ENCODE measurements at places on chromosomes 5 and 9. TPM values are rescaled to one million over a fixed set of nuclear protein-coding genes. Genes with fewer than 3 reads are reported as not detected.
A peak's percentile ranks its signal among the peaks of the same experiment; 100 is the strongest.

DNA sequence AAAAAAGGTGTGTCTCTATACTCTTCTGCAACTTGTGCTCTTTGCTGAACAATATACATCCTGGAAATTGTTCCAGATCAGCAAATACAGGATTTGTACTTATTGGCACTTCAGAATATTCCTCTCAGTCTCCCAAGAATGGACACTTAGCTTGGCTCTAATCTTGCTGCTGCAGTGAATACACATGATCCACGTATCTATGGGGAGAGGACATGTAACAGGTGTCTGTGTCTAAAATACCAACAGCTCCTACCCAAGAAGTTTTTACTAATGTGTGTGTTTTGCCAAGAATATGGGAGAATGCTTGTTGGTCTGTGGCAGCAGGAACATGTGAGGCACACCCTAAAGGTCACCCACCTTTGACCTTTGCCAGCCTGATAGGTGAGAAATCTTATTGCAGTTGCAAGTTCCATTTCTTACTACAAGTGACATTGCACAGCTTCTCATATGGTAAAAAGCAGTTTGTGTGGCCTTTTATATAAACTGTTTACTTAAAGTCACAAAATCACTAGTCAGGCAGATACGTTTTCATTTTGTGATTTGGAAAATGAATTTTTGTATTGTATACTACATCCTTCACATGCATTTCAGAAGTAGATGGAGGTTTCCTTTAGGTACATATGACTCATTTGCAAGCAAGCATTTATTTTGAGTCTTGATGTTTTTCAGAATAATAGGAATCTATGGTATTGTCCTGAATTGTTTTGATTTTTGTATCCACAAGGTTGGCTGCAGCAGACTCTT lies 35.8 kb downstream of the PHF2 start:
- no peak for DNase-seq
- no peaks in the 10 kb centered on the region for H3K4me1 ChIP-seq
- no peaks in the 10 kb centered on the region for H3K27me3 ChIP-seq
- no peak overlapping the region for H3K27ac ChIP-seq
- H3K4me3 ChIP-seq: no peak overlapping the region

GRCh38 chr5:114418176-114419066 lies 56.6 kb downstream of the KCNN2 start:
- H3K4me1 ChIP-seq: no peaks in the 10 kb centered on the region
- no peaks in the 10 kb centered on the region for H3K36me3 ChIP-seq
- no peaks in the 10 kb centered on the region for H3K27me3 ChIP-seq
- DNase-seq: no peak
- H3K27ac ChIP-seq: no peak overlapping the region
- no peak overlapping the region for H3K4me3 ChIP-seq

Gene RAPGEF1
- 145 TPM for total RNA-seq

DNA sequence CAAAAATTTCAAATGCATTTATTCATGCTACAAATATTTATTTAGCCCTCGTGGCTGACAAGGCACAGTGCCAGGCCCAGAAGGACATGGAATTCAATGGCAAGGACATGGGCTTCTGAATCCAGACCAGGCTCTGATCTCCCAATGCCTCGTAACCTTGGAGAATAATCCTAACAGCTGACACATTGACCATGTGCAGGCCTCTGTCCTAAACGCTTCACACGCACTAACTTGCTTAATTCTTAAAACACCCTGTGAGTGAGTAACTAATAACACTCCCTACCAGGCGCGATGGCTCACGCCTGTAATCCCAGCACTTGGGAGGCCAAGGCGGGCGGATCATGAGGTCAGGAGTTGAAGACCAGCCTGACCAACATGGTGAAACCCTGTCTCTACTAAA lies 33.2 kb downstream of the MYO10 start:
- no peaks in the 10 kb centered on the region for H3K4me1 ChIP-seq
- no peaks in the 10 kb centered on the region for H3K27me3 ChIP-seq

Gene ADGRD2
- not detected for total RNA-seq

DNA sequence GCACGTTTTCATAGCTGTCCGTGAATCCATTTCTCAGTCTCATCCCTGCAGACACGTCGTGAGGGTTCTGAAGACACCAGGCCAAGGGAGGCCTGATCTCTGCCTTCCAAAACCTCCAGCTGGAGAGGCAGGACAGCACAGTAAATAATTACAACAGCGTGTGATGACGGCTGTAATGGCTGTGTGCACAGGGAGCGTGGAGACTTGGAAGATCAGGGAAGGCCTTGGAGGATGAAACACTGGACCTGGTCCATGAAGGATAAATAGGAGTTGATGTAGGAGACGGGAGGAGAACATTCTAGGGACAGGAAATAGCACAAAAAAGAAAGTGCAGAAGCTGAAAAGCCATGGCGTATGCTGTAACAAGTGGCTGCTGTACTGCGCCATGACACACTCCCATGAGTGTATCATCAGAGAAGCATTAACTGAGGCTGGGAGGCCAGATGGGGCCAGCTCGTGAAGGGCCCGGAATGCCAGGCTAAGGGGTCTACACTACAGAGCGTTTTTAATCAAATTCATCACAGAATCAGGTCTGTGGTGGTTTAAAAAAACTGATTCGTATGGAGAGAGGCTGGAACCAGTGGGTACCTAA lies 97.2 kb downstream of the CRB2 start:
- H3K4me1 ChIP-seq: no peaks in the 10 kb centered on the region
- no peak for DNase-seq
- no peak overlapping the region for H3K4me3 ChIP-seq
- H3K27me3 ChIP-seq: no peaks in the 10 kb centered on the region

- H3K27ac ChIP-seq: no peak overlapping the region
- H3K36me3 ChIP-seq: no peaks in the 10 kb centered on the region
- DNase-seq: no peak
- H3K4me3 ChIP-seq: no peak overlapping the region
- no peaks in the 10 kb centered on the region for H3K27me3 ChIP-seq
- no peaks in the 10 kb centered on the region for H3K4me1 ChIP-seq
Measured at GRCh38 chr9:88773627-88774244, 217.5 kb upstream of the S1PR3 start.

GRCh38 chr5:124986170-124986569 lies 239.7 kb upstream of the ZNF608 start:
- no peaks in the 10 kb centered on the region for H3K36me3 ChIP-seq
- DNase-seq: no peak
- no peaks in the 10 kb centered on the region for H3K27me3 ChIP-seq
- no peak overlapping the region for H3K27ac ChIP-seq
- H3K4me3 ChIP-seq: no peak overlapping the region

Gene CTXN3
- not detected for total RNA-seq

- no peaks in the 10 kb centered on the region for H3K27me3 ChIP-seq
- no peak overlapping the region for H3K4me3 ChIP-seq
- H3K27ac ChIP-seq: no peak overlapping the region
- H3K36me3 ChIP-seq: no peaks in the 10 kb centered on the region
- no peak for DNase-seq
Measured at GRCh38 chr5:69170495-69170894, 3.5 kb downstream of the CCNB1 start.

Gene RAD50
- 48.3 TPM for total RNA-seq

- peak overlapping the region; percentile 34 for H3K4me3 ChIP-seq
- no peaks in the 10 kb centered on the region for H3K36me3 ChIP-seq
- peaks cover 69% of the 10 kb centered on the region for H3K27me3 ChIP-seq
- no peak for DNase-seq
- peaks cover 15% of the 10 kb centered on the region for H3K4me1 ChIP-seq
Measured at GRCh38 chr5:88675168-88675707, 207.7 kb downstream of the MEF2C start.

GRCh38 chr5:44774279-44774880 lies 34.4 kb upstream of the MRPS30 start:
- no peaks in the 10 kb centered on the region for H3K36me3 ChIP-seq
- DNase-seq: peak; percentile 19
- H3K4me1 ChIP-seq: no peaks in the 10 kb centered on the region
- no peak overlapping the region for H3K4me3 ChIP-seq

DNA sequence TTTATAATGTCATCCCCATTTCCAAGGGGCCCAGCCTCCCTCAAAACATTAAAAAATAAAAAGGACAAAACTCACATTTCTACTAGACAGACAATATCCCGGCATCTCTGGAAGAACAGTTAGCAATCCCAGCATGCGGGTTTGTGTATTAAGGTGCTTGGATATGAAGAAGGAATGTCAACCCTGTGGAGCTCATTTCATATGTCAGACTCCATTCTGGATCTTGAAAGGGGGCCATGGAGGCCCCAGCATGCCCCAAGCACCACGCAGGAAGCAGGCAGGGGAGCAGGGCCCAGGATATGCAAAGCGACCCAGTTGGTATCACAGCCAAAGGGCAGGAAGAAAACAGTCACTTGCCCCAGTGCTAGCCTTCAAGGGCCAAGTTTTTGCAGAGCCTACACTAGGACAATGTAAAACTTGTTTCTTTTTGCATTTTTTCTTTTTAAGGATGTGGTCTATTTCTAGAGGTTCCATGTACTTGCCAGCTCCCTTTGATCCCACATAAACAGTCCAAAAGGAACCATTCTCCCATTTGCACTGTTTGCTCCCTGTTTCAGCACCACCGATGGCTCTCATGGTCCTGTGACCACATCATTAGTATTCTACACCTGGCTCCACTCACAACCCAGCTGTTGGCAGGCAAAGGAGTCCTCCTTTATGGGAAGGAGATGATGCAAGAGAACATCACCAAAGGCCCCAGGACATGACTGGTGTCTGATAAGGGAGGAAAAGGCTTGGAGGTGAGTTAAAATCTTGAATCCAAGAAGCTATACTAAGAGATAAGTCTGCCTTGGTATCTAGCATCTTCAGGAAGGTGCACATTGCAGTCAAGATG lies 58.3 kb downstream of the FGF1 start:
- no peak overlapping the region for H3K27ac ChIP-seq
- no peak overlapping the region for H3K4me3 ChIP-seq
- H3K4me1 ChIP-seq: no peaks in the 10 kb centered on the region

DNA sequence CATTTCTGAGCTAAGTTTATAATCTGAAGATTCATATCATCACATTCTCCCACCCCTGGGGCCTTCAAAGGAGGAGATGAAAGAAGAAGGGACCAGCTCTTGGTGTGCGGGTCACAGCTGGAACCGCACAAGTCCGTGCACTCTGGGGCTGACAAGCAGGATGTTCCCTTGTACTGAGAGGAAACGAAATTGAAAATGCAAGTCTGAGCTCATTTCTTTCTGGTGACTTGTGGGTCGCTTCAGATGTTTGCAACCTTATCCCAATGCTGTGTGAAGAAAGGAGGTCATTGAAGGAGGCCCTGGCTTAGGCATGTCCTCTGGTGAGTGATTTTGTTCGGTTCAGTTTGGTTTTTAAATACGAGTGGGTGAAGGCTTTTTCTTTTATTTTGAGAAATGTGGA lies 59.6 kb downstream of the C9orf152 start:
- H3K36me3 ChIP-seq: no peaks in the 10 kb centered on the region
- peak overlapping the region; percentile 60 for H3K4me3 ChIP-seq
- H3K27me3 ChIP-seq: no peaks in the 10 kb centered on the region
- DNase-seq: no peak
- peak overlapping the region; percentile 38 for H3K27ac ChIP-seq

GRCh38 chr9:16367605-16368231 lies 502.8 kb downstream of the BNC2 start:
- DNase-seq: no peak
- no peak overlapping the region for H3K4me3 ChIP-seq

Gene STKLD1
- 0.91 TPM for total RNA-seq

Gene MORN5
- not detected for total RNA-seq

- no peak overlapping the region for H3K27ac ChIP-seq
- H3K36me3 ChIP-seq: peaks cover 38% of the 10 kb centered on the region
- peaks cover 75% of the 10 kb centered on the region for H3K4me1 ChIP-seq
- H3K4me3 ChIP-seq: no peak overlapping the region
- no peak for DNase-seq
- H3K27me3 ChIP-seq: no peaks in the 10 kb centered on the region
Measured at GRCh38 chr9:97908705-97909104, 13.6 kb downstream of the TRMO start.

DNA sequence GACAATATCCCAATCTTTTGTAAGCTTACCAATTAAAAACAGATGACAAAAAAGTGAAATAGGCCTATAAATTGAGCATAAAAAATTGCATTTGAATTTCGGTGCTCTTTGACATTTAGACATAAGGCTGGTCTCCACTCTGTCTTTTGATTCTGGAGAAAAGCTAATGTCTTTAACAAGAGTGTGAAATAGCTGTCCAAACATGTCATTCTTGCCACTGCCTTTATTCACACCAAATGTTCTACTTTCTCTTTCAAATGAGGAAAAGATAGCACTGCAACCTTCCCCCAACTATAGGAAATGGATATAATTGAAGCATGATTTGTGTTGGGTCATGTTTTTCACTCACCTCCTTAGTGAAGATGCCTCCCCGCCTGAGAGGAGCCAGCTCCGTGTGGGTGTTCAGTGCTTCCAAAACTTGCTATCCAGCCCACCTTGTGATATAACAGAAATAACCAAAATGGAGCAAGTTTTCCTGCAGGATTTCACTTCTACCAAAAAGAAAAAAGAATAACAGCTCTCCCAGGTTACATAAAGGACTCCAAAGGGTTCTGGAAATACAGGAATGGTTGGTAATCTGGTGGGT lies 55.2 kb upstream of the STK32A start:
- H3K36me3 ChIP-seq: no peaks in the 10 kb centered on the region
- DNase-seq: no peak
- H3K4me3 ChIP-seq: no peak overlapping the region

DNA sequence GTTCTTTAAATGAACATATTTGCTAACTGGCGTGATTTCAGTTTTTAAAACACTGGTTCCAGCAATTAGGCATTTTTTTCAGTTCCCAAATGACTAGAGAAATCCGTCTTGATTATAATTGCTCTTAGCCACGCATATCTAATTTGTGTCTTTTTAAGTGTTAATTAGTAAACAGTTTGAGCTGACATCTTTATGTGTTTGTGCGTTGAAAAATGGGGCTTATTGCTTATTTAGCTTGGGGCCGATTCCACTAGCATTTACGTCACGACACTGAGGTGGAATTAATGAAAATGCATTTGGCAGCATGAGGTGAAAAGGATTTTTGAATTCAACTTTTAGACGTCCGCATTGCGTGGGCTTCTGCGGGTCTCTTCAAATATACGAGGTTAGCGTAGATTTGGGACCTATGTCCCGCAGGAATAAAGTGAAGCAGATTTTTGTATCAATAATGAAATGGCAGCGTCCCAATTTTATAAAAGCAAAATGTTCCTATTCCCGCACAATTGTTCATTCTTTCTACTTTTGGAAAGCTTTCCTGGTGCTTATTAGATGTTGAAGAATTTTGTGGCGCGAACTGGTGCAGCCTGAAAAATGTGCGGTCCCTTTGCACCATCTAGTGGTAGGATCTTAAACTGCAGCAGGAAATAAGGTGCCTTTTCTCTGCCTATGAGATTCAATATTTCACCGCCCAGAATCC lies 122.7 kb upstream of the LMX1B start:
- DNase-seq: peak; percentile 64
- no peak overlapping the region for H3K27ac ChIP-seq
- no peaks in the 10 kb centered on the region for H3K36me3 ChIP-seq
- H3K4me1 ChIP-seq: peaks cover 5% of the 10 kb centered on the region
- H3K27me3 ChIP-seq: no peaks in the 10 kb centered on the region

GRCh38 chr9:105698348-105698870 lies 4.1 kb downstream of the TMEM38B start:
- H3K4me3 ChIP-seq: no peak overlapping the region
- H3K36me3 ChIP-seq: no peaks in the 10 kb centered on the region
- DNase-seq: no peak

All from CD8-positive, alpha-beta memory T cell (primary cell).